A549 (cell line): ENCODE measurements at places on chromosomes 5 and 9.

DNA sequence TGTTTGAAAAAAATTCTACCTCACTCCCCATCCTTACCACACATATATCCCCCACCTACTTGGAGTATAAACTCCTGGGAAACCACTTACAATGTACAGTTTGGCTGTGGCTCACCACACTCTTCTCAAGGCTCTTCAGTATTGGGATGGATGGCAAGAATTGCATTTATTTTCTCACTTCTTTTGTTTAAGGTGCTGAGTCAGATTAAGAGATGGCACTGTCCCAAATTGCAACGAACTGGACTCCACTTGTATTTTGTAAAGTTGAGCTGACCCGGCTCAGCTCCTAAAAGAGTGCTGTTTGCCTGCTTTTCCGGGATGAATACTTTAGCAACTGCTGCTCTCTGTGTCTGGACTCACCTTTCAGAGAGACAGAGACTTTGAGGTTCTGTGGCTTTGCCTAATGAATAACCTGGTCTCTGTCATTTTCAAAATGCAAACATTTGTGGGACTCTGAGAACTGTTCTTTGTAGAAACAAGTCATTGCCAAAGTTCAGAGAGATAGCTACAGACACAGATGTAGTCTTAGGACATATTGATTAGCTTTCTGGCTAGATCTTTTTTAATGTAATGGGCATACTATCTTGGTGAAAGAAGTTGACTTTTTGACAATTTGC is 42.2 kb downstream of the PPP2R2B start:
- DNase-seq = no peak

DNA sequence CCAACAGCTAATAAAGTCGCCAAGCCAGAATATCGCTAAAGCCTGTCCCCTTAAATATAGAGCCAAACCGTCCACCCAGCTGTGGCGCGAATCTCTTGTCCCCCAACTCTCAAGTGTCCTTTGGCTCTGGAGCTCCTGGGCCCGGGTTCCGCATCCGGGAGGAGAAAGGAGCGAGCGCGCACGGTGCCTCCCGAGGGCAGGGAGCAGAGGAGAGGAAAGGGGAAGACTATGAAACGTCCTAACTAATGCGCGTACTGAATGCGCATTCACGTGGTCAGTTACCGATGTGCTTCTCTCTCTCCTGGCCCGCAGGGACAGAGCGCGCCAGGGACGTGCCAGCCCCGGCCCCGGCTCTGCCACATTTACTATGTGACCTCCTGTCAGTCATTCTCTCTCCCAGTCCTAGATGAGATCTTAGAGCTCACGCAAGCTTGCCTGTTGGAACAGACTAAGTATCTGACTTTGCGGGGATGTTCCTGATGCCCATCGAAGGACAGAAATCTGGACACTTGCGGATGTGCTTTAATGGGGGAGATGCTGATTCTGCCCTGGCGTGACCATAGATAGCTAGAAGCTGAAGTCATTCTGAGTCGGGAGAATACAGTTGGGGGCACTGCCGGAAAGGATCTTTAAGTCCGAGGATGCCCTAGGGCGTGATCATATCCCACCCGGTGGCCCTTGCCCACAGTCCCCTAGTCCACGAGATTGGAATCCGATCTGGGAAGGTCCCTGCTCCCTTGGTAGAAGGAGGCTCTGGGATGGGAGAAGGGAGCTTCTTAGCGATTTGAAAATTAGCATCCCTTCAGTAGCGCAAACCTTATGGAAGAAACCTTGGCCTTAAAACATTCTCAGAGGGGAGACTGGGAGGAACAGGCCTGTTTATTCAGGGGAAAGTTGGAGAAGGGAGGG is 5.7 kb upstream of the EBF1 start:
- no peak for DNase-seq

DNA sequence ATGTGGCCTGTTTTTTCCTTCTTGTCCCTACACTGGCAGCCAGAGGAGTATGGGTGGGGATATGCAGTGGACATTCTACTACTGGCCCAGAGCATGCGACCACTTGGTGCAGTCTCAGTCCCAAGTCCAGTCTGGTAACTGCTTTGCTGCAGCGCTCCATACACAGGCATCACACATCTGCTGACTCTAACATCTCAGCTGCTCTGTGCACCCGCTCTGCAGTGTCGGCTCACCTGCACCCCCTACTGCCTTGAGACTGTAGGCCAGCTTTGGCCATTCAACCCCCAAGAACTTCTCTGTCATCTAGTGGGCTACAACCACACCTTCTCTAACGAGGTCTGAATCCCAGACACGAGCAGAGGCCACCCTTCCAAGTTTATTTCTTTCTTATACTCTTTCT is 46.4 kb upstream of the SLCO6A1 start:
- DNase-seq = peak; percentile 39

GRCh38 chr5:60843386-60843935 is 608 bp downstream of the ELOVL7 start:
- peak; percentile 13 for DNase-seq
